Stimulated activated CD4-positive, alpha-beta T cell treated with anti-CD3 and anti-CD28 coated beads, Interleukin-15, amount 100 ng/mL, for 24 hours (primary cell): ENCODE measurements at places on chromosomes 13 and 19.

DNA sequence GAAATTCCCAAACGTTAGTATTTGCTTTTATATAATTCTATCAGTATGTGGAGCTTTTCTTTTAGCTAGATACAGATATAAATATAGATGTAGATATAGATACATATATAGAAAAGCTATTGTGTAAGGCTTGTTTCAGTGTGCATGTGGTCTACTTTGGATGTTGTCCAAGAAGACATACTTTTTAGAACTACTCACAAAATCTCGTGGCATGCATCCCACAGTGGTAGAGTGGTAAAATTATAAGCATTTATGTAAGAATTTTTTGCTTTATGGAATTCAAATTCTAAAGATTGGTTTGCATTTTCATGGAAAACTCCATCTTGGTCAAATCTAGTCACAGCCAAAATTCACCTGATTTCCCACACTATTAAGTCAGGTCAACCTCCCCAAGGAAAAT is 880.4 kb downstream of the EFNB2 start:
- DNase-seq: no peak

GRCh38 chr13:52165411-52165810 is 6.0 kb upstream of the NEK3 start:
- no peak for DNase-seq

GRCh38 chr19:3455393-3455955 is 24.9 kb downstream of the SMIM24 start:
- DNase-seq: no peak

- DNase-seq: no peak
These were observed 67.1 kb downstream of the ZNF536 start for GRCh38 chr19:30439310-30439709.

DNA sequence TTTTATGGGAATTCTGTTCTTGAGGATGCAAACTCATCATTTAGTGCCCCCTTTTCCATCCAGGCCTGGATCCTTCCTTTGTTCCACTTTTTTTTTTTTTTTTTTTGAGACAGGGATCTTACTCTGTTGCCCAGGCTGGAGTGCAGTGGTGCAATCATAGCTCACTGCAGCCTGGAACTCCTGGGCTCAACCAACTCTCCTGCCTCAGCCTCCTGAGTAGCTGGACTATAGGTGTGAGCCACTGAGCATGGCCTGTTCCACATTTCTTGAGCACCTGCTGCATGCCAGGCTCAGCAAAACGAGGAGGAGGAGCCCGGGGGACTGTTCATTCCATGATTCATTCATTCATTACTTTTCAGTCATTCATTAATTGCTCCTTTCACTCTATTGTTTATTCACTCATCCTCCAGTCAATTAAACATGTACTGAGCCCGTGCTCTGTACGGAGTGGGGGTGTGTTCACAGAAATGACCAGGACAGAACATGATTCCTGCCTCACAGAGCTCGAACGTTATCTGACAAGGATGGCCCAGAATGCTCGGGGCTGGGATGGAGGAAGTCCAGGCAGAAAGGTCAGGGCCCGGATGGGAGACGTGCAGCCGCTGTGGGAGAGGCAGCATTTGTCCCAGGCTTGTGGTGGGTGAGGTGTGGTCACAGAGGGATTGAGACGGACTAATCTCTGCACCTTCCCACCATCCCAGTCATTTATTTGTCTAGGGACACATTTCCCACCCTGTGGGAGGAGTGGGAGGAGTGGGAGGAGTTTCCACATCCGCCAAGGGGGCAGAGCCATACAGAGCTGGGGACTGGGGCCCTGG is 51.2 kb upstream of the SHKBP1 start:
- DNase-seq: no peak

- no peak for DNase-seq
These were observed 33.1 kb upstream of the ZNF536 start for GRCh38 chr19:30338878-30339623.

DNA sequence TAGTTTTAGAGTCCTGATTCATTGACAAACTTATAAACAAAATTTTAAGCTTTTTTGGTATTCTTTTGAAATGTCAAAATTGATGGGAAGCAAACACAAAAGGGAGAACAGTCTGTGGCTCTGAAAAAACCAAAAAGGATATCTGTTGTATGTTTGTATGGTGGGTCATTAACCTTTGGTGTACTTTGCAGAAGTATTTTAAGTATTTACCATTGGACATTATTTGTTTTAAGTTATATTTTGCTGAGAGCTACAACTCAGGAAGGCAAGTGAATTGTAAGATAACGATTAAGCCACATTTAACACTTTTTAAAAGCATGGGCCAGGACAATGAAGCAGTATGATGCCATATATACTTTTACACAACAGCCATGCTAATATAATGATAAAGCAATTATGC is 15.2 kb downstream of the LPAR6 start:
- DNase-seq: no peak

GRCh38 chr13:101393140-101393539 is 23.2 kb downstream of the NALCN start:
- DNase-seq: no peak

DNA sequence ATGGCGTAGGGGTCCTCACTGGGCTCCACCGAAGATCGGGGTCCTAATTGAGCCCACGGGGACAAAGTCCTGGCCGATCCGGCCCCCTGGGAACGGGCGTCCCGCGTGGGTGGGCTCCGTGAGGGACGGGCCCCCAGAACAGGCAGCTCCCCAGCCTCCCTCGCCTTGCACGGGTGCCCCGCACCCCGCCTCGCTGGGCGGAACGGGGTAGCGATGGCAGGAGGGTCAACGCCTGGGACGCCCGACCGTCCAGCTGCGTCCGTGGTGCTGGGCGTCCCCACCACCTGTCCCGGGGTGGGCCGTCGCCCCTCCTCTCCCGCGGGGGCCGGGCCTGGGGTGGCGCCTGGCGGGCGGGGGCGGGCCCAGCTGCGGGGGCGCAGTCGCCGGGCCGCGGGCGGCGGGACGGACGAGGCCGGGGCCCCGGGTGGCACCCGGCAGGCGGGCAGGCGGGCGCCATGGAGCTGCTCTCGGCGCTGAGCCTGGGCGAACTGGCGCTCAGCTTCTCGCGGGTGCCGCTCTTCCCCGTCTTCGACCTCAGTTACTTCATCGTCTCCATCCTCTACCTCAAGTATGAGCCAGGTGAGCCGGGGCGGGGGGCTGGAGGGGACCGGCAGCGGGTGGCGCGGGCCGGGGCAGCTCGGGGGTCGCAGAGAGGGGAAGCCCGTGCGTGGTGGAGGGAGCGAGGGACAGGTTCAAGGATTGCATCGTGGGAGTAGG is at the start of gene TMEM38A:
TSS of gene TMEM38A (plus strand) at position 377 of the 717 bp plus-strand sequence. CDS start at position 456, 79 bp downstream.
- DNase-seq: peak; percentile 46

GRCh38 chr13:48066310-48066989 is 28.5 kb downstream of the MED4 start:
- peak; percentile 17 for DNase-seq

- DNase-seq: no peak
These were observed 548.2 kb upstream of the SLITRK1 start for GRCh38 chr13:84430446-84430845.

DNA sequence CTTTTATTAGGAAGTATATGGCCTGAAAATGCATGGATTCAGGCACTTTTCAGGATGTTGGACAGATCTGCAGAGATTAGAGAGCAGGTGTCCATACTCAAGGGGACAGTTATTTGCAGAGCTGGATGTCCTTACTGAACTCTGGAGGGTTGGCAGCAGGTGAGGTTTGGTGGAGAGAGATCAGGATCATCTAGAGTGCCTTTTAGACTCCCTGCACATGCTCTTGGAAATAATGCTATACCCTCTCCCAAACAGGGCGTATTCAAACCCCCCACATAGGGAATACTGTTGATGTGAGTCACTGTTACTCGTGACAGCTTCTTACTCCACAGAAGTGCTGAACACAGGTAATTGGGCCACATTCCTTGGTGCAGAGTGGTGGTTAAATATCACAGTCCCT is 725.7 kb upstream of the SGCG start:
- DNase-seq: no peak

- DNase-seq: no peak
These were observed 117.6 kb upstream of the MCF2L start for GRCh38 chr13:112851107-112852038.

DNA sequence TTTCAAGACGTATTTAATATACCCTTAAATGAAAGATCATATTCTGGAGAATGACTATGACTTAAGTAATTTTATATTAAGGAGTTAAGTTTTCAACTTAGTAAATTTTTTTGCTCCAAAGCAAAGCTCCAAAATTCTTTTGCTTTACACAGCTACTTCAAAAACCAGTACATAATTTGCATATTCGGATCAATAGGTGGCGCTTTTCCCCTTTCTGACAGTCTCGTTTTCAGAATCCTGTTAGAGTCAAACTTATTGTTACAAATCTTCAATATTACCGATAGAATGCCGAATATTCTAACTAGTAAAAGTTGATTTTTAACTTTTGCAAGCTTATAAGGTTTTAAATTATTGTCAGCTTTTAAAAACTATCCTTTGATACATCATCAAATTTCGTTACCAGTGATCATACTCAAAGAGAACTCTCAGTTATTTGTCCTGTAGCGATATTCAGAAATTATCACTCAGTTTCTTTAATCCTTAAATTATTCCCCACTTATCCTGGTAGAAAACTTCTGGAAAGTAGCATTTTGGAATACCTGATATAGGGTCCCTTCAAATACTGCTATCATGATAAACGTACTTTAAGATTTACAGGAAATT is 852.7 kb upstream of the KLHL1 start:
- DNase-seq: no peak

- DNase-seq: no peak
These were observed 10.8 kb downstream of the RCN3 start for GRCh38 chr19:49538643-49539042.

GRCh38 chr19:35126624-35126959 is 8.3 kb downstream of the LGI4 start:
- DNase-seq: no peak

DNA sequence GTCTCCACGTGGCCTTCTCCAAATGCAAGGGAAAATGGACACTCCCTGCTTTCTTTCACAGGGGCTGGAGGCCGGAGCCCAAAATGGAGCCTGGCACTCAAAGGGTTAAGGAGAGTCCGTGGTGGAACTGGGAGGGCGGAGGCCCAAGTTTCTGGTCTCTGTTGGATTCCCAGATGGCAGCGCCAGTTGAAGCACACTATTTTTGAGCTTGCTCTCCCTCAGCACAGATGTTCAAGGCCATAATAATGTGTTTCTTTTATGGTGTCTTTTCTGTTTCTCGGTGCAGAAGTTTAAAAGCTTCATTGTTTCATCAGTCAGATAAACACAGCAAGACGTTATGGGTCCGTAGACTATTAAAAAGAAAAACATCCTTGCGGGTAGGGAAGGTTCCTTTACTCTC is 67.6 kb downstream of the TNFRSF19 start:
- no peak for DNase-seq

GRCh38 chr13:105773863-105774538 is 761.5 kb downstream of the EFNB2 start:
- no peak for DNase-seq
